ENCODE measurements at places on chromosomes 4 and X. TPM values are rescaled to one million over a fixed set of nuclear protein-coding genes. Genes with fewer than 3 reads are reported as not detected.

The ZNF157 gene
- 0.17 TPM for total RNA-seq

The NAA11 gene
- total RNA-seq: not detected

The LINC00632 gene
- total RNA-seq: 2.1 TPM

The RTL3 gene
- not detected for total RNA-seq

The PDK3 gene
- total RNA-seq: 5.1 TPM

The ZDHHC15 gene
- 0.17 TPM for total RNA-seq

The LPAR4 gene
- total RNA-seq: 0.50 TPM

The ELK1 gene
- 14.4 TPM for total RNA-seq

The ZFYVE28 gene
- 8.2 TPM for total RNA-seq

- no peaks in the 10 kb centered on the region for H3K36me3 ChIP-seq
- H3K27ac ChIP-seq: no peak overlapping the region
- H3K4me3 ChIP-seq: no peak overlapping the region
- no peak for DNase-seq
- H3K4me1 ChIP-seq: no peaks in the 10 kb centered on the region
Observed at GRCh38 chr4:127006446-127006877, 626.3 kb upstream of the INTU start.

DNA sequence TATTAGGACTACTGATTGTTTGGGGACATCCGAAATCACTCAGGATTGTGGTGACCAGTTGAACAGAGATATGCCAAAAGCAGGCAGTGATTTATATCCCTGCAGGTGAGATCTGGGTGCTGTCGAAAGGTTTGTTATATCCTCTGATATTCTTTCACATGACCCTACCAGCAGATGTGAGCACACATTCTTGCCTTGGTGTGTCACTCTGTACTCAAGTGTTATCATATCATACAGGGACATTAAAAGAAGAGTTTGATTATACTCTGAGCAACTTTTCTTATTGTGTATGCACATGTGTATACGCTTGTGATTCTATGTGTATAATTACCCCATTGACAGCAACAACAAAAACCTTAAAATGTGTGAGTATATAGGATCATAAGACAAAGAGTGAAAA is 381.2 kb upstream of the IGFBP7 start:
- no peak overlapping the region for H3K4me3 ChIP-seq
- H3K27me3 ChIP-seq: no peaks in the 10 kb centered on the region
- H3K27ac ChIP-seq: no peak overlapping the region
- H3K4me1 ChIP-seq: no peaks in the 10 kb centered on the region
- no peak for DNase-seq

GRCh38 chr4:151114338-151114737 is 14.9 kb downstream of the RPS3A start:
- H3K4me1 ChIP-seq: no peaks in the 10 kb centered on the region
- no peak overlapping the region for H3K27ac ChIP-seq
- H3K4me3 ChIP-seq: no peak overlapping the region
- no peaks in the 10 kb centered on the region for H3K27me3 ChIP-seq
- H3K36me3 ChIP-seq: peaks cover 2% of the 10 kb centered on the region

GRCh38 chr4:6727943-6728250 is 11.9 kb downstream of the BLOC1S4 start:
- H3K36me3 ChIP-seq: no peaks in the 10 kb centered on the region
- DNase-seq: no peak
- H3K4me3 ChIP-seq: no peak overlapping the region
- no peak overlapping the region for H3K27ac ChIP-seq

- DNase-seq: no peak
- no peak overlapping the region for H3K4me3 ChIP-seq
- no peaks in the 10 kb centered on the region for H3K27me3 ChIP-seq
- H3K4me1 ChIP-seq: no peaks in the 10 kb centered on the region
- H3K36me3 ChIP-seq: no peaks in the 10 kb centered on the region
Observed at GRCh38 chr4:98758182-98758581, 99.8 kb upstream of the TSPAN5 start.

- H3K4me1 ChIP-seq: no peaks in the 10 kb centered on the region
- no peak overlapping the region for H3K27ac ChIP-seq
- H3K4me3 ChIP-seq: no peak overlapping the region
- no peaks in the 10 kb centered on the region for H3K27me3 ChIP-seq
- no peak for DNase-seq
Observed at GRCh38 chrX:132751063-132751690, 207.3 kb downstream of the HS6ST2 start.

DNA sequence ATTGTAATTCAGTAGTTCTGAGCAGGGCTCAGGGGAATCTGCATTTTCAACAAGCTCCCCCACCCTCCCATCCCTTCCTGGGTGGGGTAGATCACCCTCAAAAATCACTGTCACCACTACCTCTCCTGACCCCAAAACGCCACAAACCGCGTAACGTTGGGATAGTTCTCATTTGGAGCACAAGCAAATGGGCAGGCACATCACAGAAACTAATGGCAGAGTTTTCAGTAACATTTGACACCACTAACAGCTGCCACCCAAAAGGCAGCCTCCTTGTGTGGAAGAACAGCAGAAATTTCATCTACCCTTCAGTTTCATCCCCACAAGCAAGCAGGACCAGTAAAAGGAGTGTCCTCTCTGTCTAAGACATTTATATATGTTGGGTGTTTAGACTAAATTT is 132.7 kb downstream of the PALLD start:
- peaks cover 13% of the 10 kb centered on the region for H3K4me1 ChIP-seq
- DNase-seq: no peak
- no peak overlapping the region for H3K4me3 ChIP-seq
- no peaks in the 10 kb centered on the region for H3K27me3 ChIP-seq
- no peaks in the 10 kb centered on the region for H3K36me3 ChIP-seq

- no peaks in the 10 kb centered on the region for H3K4me1 ChIP-seq
- no peaks in the 10 kb centered on the region for H3K36me3 ChIP-seq
- no peak overlapping the region for H3K4me3 ChIP-seq
- H3K27me3 ChIP-seq: no peaks in the 10 kb centered on the region
Observed at GRCh38 chrX:118884552-118885138, 61.0 kb downstream of the ZCCHC12 start.

- H3K4me3 ChIP-seq: no peak overlapping the region
- no peak overlapping the region for H3K27ac ChIP-seq
- H3K36me3 ChIP-seq: no peaks in the 10 kb centered on the region
- no peaks in the 10 kb centered on the region for H3K4me1 ChIP-seq
- DNase-seq: no peak
Observed at GRCh38 chrX:55167901-55168300, 52.2 kb upstream of the PAGE5 start.

- DNase-seq: peak; percentile 48
- H3K4me3 ChIP-seq: no peak overlapping the region
- H3K4me1 ChIP-seq: no peaks in the 10 kb centered on the region
- H3K27me3 ChIP-seq: no peaks in the 10 kb centered on the region
- no peak overlapping the region for H3K27ac ChIP-seq
Observed at GRCh38 chrX:40871385-40872082, 136.2 kb upstream of the MED14 start.

DNA sequence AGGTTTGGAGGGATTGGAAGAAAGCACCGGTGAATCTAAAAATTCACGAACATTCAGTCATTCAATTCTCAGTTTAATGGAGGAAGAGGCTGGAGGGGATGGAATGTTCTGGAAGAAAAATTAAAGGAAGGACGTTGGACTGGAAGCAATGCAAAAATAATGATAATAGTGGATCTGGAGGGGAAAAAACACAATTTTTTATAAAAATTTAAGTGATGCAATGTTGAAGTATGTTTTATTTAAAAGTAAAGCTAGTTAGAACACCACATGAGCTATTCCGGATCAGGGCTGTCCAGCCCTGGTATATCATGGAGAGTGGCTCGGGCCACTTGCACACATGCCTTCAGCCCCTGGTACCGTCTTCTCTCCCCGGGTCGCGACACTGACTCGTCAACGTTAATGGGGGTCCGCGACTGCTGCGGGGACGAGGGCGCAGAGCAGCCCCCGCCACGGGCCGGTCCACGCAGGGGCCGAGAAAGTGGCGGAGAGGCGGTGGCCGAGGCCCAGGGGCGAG is 204.6 kb downstream of the TENM3 start:
- H3K4me1 ChIP-seq: no peaks in the 10 kb centered on the region
- DNase-seq: peak; percentile 23
- H3K4me3 ChIP-seq: peak overlapping the region; percentile 56
- no peaks in the 10 kb centered on the region for H3K36me3 ChIP-seq

- no peak for DNase-seq
- no peaks in the 10 kb centered on the region for H3K27me3 ChIP-seq
- H3K36me3 ChIP-seq: no peaks in the 10 kb centered on the region
- H3K4me1 ChIP-seq: no peaks in the 10 kb centered on the region
- no peak overlapping the region for H3K4me3 ChIP-seq
Observed at GRCh38 chr4:59161249-59161648, 2038.9 kb upstream of the ADGRL3 start.

- H3K4me3 ChIP-seq: no peak overlapping the region
- H3K4me1 ChIP-seq: peaks cover 2% of the 10 kb centered on the region
- no peak for DNase-seq
- no peak overlapping the region for H3K27ac ChIP-seq
- H3K27me3 ChIP-seq: peaks cover 75% of the 10 kb centered on the region
Observed at GRCh38 chr4:173526027-173526482, 4.0 kb downstream of the HAND2 start.

GRCh38 chr4:17854036-17854435 is 43.3 kb downstream of the NCAPG start:
- DNase-seq: no peak
- no peaks in the 10 kb centered on the region for H3K27me3 ChIP-seq
- no peaks in the 10 kb centered on the region for H3K4me1 ChIP-seq
- H3K4me3 ChIP-seq: no peak overlapping the region
- no peak overlapping the region for H3K27ac ChIP-seq

GRCh38 chrX:47358387-47359065 is 11.9 kb upstream of the ZNF157 start:
- H3K36me3 ChIP-seq: no peaks in the 10 kb centered on the region
- no peaks in the 10 kb centered on the region for H3K27me3 ChIP-seq
- no peak for DNase-seq

DNA sequence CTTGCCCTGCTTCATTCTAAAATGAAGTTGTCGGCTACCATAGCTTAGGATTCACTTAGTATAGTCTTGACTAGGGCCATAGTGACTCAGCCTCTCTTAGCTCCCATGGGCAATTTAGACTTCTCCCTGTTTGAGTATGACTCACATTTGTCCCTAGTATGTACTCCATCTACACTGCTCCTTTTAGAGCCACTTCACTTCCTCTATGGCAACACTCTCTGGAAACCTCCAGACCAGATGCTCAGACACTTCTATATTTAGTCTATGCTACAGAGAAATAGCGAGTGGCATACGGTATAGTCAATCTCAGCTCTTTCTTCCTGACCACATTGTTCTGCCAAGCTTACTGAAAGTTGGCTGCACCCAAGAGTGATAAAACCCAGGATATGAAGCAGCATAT is 11.2 kb downstream of the MEPE start:
- H3K4me1 ChIP-seq: no peaks in the 10 kb centered on the region
- H3K36me3 ChIP-seq: no peaks in the 10 kb centered on the region
- H3K27me3 ChIP-seq: no peaks in the 10 kb centered on the region
- no peak overlapping the region for H3K27ac ChIP-seq
- peak; percentile 91 for DNase-seq
- no peak overlapping the region for H3K4me3 ChIP-seq
